ENCODE measurements at places on chromosomes 1 and 21. TPM values are rescaled to one million over a fixed set of nuclear protein-coding genes. Genes with fewer than 3 reads are reported as not detected.
A peak's percentile ranks its signal among the peaks of the same experiment; 100 is the strongest.

DNA sequence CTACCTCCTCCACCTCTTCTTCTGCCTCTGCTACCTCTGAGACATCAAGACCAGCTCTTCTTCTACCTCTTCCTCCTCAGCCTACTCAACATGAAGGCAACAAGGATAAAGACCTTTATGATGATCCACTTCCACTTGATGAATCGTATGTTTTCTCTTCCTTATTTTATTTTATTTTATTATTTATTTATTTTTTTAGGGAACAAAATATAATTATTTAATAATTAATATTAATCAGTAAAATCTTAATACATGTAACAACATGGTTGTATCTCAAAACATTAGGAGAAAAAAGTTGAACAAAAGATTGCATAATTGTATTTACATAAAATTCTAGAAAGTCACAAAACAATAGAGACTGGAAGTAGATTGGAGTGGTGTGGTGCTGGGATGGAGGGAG is 13.1 kb upstream of the HRNR start:
- DNase-seq, result no peak

GRCh38 chr1:204446413-204447111 is 34.9 kb upstream of the PPP1R15B start:
- peak; percentile 53 for DNase-seq

- DNase-seq, result no peak
Measured at GRCh38 chr1:116409751-116410191, 36.7 kb downstream of the ATP1A1 start.

- DNase-seq, result no peak
Measured at GRCh38 chr1:109256971-109257681, 7.8 kb downstream of the CELSR2 start.

- DNase-seq, result no peak
Measured at GRCh38 chr1:145751491-145752037, 32.3 kb downstream of the CD160 start.

- no peak for DNase-seq
Measured at GRCh38 chr1:91608876-91609275, 108.2 kb downstream of the CDC7 start.

DNA sequence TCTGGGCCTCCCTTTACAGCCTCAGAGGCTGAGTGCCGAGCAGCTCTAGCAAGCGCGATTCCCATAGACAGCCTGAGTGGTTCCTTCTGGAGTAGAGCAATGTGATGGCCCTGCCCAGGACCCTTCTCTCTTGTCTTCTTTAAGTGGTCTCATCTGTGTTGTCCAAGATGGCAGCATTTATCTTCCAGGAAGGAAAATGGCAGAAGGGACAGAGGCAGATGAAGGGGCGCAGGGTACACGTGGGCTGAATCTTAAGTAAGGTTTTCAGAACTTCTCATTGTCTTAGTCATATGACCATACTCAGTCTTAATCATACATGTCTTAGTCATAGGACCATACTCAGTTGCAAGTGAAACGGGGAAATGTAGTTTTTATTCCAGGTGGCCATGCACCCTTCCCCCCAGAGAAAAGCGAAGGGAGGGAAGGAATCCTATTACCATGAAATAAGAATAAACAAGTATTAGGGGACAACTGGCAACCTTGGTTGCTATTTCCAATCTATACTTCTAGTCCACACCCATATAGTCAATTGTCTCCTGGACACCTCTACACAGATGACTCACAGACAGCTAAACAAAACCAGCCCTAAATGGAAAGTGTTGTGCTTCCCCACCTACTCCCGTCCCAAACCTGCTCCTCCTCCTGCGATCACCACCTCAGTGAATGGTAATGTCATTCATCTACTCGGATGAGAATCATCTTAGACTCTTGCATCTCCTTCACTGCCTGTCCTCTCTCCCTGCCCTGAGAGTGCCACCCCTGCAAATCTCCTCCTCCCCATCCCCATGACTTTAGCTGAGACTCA is 13.3 kb downstream of the OVAAL start:
- DNase-seq, result no peak

DNA sequence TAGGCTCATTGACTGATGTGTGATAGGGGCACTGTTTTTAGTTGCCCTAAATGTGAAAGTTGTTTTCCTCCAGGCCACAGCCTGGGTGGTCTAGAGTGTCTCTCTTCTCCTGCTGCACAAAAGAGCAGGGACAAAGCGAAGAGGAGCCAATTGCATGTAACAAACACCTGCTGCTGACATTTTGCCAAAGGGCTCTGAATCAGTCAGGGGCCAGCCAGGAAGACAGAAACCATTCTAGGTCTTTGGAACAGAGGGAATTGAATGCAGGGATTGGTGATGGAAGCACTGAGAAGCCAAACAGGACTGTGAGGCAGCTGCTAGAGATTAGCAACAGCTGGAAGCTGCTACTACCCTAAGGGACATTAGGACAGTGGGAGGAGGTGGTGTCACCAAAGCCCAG is 185.3 kb upstream of the POU3F1 start:
- DNase-seq, result no peak

DNA sequence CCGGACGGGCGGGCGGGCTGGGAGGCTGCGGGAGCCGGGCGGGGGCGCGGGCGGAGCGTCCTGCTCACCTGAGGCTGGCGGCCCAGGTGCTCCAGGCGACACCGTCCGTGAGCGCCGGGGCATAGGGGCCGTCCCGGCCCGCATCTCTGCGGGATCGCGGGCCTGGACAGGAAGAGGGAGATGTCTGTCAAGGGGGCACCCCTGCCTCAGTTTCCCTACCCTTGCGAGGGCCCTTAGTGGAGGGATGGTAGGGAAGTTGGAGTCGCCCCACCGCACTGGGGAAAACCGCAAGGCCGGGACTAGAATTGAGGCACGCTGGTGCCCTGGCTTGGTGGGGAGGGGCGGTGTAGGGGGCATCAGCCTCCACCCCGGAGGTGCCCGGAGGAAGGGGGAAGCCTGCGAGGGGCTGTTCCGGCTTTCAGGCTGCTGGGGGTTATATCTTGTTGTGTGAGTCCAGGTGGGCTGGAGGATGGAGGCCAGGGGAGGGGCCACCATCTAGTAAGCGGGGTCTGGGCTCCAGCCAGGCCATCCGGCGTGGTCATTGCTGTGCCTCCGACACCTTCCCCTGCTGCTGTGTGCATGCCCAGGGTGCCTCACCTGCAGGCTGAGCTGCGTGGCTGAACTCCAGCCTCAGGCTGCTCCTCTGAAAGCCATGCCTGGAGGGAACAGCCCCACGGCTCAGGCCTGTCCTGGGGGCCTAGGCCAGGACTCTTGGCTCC is 580 bp downstream of the VWA1 start:
- DNase-seq, result no peak

- DNase-seq, result no peak
Measured at GRCh38 chr1:100445565-100445964, 92.4 kb upstream of the GPR88 start.

GRCh38 chr1:228396770-228397662 is 9.6 kb downstream of the TRIM11 start:
- DNase-seq, result no peak

DNA sequence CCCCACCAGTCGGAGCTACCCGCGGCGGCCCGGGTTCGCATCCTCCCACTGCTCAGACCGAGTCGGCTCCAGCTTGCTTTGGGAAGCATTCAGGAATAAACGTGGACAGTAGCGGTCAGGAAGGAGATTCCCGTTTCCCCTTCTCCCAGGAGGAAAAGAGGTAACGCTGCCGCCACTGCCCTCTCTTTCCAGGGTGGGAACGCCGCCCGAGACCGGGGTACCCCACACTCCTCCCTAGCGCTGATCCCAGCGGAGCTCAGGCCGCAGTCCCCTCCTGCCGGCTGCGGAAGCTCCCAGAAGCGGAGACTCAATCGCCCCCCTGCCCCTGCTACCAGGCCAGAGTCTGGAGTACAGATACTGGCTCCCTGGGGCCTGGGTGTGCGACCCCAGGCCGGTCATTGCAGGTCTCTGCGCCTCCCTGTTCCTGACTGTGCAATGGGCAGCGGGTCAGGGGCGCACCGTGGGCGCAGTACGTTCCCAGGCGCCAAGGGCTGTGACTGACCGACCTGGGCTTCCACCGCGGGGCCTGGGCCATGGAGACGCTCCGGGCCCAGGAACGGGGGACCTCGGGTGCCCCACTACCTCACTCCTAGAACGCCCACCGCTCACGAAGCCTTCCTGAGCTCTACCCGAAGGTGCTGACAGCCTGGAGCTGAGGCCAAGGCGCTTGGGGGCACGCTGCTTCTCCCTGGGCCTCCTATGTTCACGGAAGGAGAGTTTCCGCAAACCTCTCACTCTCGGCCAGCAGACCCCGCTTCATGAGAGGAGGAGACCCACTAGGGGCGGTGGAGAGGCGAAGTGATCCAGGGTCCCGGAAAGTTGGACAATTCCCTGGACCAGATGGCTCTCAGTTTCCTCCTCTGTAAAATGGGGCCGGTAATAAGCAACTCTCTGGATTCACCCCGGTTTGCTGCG is 7.8 kb downstream of the DMRTA2 start:
- no peak for DNase-seq

DNA sequence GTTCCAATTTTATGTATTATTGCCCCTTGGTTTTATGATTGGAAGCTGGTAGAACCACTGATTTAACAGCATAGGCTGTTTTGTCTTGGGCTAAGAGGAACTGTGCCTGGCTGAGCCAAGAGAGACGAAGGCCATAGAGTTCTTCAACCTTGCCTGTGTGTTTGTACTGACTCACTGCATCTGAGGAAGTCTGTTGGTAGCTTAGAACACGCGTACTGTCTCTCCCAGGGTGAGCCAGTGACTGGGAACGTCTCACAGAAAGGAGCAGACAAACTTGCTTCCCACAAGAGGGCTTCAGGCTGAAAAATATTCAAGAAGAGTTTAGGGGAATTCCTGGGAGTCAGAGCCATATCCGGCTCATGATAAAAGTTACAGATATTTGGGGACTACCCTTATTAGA is 14.9 kb downstream of the TMEM51 start:
- no peak for DNase-seq

DNA sequence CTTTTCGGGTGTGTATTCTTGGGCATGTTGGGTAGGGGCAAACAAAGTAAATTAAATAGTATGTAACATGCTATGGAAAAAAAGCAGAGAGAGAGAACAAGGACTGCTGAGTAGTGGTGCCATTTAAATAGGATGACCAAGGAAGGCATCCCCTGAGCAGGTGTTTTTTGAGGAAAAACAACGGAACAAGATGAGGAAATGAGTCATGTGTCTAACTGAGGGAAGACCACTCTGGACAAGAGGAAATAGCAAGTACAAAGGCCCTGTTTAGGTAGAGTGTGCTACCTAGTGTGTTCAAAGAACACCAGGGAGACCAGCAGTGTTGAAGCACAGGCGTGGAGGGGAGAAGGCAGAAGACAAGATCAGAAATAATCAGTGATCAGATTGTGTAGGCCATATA is 20.1 kb upstream of the GUCA2A start:
- no peak for DNase-seq

DNA sequence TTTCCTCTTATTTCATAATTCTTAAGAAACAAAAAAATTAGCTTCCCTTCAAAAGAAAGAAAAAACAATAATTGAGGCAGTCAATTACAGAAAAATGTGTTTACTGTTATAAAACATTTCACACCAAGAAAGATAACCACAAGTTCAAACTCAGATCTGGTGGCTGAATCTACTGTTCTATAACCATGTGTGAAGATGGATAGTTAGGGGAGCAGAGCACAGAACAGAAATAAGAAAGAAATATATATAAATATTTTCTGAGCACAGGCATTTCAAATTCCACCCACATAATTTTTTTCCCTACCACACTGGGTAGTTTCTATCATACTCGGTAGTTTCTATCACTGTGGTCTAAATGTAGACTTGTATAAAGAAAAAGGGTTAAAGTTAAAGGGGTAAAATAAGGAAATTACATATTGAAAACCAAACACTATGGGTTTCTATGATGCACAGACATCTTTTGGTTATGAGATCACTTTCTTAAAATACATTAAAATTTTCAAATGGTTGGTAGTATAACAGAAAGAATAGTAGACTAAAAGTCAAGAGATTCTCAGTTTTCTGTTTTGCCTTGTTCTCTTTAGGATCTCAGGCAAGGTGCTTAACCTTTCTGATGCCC is 10.8 kb downstream of the LYST start:
- no peak for DNase-seq

DNA sequence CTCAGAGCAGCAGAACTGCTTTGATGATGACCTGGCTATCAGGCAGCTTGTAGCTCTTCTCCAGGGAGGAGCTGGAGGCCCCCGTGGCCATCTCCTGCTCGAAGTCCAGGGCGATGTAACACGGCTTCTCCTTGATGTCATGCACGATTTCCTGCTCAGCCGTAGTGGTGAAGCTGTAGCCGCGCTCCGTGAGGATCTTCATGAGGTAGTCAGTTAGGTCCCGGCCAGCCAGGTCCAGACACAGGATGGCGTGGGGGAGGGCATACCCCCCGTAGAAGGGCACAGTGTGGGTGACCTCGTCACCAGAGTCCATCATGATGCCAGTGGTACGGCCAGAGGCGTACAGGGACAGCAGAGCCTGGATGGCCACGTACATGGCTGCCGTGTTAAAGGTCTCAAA is 18.3 kb upstream of the TP53BP2 start:
- DNase-seq, result no peak

GRCh38 chr21:25857308-25858074 is 122.7 kb downstream of the GABPA start:
- no peak for DNase-seq

GRCh38 chr21:36888466-36888865 is 78.0 kb downstream of the HLCS start:
- no peak for DNase-seq

- no peak for DNase-seq
Measured at GRCh38 chr1:235078480-235079381, 49.9 kb downstream of the TOMM20 start.

- DNase-seq, result no peak
Measured at GRCh38 chr1:89802841-89803240, 18.0 kb upstream of the LRRC8D start.

DNA sequence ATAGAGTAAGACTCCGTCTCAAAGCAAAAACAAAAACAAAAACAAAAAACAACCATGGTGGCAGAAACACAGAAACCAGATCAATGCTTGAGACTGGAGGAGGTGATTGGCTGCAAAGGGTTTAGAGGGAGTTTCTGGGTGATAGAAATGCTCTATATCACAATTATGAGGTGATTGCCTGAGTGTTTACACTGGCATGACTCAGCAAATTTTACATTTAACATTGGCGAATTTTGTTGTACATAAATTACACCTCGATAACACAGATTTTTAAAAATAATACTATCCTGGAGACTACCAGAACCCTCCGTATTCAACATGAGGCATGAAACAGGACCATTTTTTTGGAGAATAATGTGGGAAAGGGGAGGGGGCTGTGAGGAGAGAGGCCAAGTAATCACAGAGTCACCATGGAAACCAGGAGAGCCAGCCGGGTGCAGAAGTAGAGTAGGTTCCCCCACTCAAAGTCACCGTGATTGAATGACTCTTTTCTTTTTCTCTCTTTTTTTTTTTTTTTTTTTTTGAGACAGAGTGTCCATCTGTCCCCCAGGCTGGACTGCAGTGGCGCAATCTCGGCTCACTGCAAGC is 24.3 kb downstream of the HEYL start:
- DNase-seq, result no peak

GRCh38 chr21:45439161-45439872 is 34.4 kb downstream of the COL18A1 start:
- DNase-seq, result peak; percentile 93

- no peak for DNase-seq
Measured at GRCh38 chr1:68281946-68282615, 49.8 kb upstream of the WLS start.

The PIGM gene
- total RNA-seq, result 3.8 TPM

The PPM1J gene
- total RNA-seq, result not detected

The RPE65 gene
- not detected for total RNA-seq

The AMPD1 gene
- total RNA-seq, result not detected
